Activated CD8-positive, alpha-beta memory T cell treated with anti-CD3 and anti-CD28 coated beads for 1 hour (primary cell): ENCODE measurements at places on chromosomes 2 and 18.

GRCh38 chr2:219552382-219553167 is 8.7 kb downstream of the TMEM198 start:
- peak; percentile 74 for DNase-seq

- DNase-seq = no peak
Observed at GRCh38 chr2:150937030-150937429, 324.6 kb downstream of the RBM43 start.

- no peak for DNase-seq
Observed at GRCh38 chr2:134362152-134362668, 108.3 kb downstream of the MGAT5 start.

GRCh38 chr2:3666613-3666975 is 8.6 kb downstream of the ALLC start:
- no peak for DNase-seq

- no peak for DNase-seq
Observed at GRCh38 chr2:18479947-18480369, 80.5 kb downstream of the RDH14 start.

DNA sequence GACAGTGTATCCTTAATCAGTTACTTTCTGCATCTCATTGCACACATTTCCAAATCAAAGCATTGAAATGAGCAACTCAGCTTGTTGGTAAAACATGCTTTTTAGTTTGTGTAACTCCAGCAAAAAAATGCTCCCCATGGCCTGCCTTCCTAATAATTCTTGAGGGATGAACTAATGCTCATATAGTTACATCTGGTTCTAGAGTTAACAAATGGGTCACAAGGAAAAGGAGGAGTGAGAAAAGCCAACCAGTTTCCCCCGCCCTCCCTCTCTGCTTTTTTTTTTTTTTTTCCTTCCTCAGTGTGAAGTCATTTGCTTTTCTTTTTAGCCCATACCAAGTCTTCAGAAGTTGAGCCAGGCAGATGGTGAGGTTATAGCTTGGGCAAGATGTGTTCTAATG is 231.7 kb downstream of the MTX2 start:
- no peak for DNase-seq

DNA sequence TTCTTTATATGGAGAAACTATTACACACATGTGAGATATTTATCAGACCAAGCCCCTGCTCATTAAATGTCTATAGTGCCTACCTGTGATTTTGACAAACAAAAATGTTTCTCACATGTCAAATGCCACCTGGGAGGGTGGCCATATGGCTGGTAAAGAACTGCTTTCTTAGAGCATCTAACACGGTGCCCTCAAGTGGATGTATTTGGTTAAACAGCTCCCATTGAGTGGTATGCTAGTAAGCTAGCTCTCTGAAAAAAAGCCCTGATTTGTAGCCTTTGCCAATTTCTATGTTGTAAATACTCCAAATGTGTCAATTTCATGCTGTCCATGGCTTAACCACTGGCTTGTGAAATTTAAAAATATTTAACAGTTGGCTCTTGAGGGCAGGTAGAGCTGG is 94.6 kb downstream of the PMAIP1 start:
- no peak for DNase-seq

DNA sequence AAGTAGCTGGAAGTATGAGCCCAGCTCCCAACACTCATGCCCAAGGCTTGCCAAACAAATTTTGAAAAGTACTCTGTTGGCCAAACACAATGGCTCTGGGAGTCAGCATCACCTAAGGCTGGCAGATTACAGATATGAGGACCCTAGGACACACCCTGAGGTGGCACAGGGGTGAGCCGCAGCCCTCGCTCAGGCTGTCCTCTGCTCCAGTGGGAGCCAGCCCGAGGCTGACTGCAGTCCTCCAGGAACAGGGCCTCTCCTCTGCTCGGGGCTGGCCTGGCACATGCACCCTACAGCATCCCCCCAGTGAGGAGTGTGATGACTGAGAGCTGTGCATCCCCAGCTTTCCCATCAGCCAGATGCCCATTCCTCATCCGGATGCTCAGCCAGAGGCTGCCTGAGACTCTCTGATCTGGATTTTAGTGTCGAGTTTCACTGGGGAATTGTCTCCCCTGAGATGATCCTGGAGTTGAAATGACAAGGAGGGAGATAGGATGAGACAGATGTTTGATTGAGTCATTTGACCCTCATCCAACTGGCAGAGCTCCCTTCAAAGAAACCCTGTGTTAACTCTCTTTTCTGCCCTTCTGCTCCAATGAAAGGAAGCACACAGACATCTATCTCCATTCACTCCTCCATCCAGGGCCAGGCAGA is 269.3 kb upstream of the NCKAP5 start:
- DNase-seq = no peak

- no peak for DNase-seq
Observed at GRCh38 chr2:188813857-188814256, 160.3 kb upstream of the COL3A1 start.
